ENCODE measurements at places on chromosomes 3 and 15. TPM values are rescaled to one million over a fixed set of nuclear protein-coding genes. Genes with fewer than 3 reads are reported as not detected.

The OIP5 gene
- 47.9 TPM for polyA plus RNA-seq

GRCh38 chr15:85717212-85717611, 77.5 kb downstream of the KLHL25 start:
- no peak for DNase-seq

The APOD gene
- not detected for polyA plus RNA-seq

The TMEM207 gene
- not detected for polyA plus RNA-seq

DNA sequence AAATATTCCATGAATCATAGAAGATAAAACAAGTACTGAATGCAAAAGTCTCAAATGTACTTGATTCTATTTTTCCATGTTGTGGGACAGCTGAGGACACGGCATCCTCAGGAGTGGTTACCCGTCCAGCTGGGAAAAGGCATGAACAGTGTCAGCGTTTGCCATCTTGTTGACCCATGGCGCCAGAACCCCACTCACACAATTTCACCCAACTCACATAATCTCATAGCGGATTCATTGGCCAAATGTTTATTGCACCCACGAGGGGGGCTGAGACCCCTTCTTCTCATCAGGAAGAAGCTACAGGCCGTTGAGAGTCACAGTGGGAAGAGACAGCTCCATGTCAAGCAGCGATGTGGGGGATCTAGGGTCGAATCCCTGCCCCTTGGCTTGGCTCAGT, 72.9 kb downstream of the OCA2 start:
- no peak for DNase-seq

DNA sequence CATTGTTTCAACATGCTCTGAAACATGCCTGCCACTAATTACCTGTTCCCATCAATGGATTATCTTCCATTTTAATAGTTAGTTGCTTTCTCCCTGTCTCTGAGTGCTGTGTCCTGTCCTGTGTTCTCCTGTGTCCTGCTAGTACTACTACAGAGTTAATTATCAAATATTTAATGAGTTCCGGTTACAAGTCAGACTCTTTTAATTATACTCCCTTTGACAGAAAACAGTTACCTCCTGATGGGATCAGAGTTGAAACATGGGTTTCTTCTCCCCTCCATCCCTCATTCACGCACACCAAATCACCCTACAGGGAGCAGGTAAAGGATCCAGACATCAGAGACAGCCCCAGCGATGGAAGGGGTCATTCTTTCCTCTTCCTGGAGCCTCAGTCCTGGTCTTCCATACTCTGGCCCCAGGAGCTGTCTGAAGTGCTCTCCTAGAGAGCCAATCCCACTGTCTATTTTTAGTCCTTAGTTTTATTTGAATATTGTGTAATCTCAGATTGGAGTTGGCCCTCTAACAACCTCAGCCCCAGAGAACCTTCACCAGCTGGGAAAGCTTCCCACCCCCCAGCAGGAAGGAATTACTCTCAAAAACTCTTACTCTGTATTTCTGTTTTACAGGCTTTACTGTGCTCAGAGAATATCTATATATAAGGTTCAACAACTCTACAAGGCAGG, 137.0 kb upstream of the C2CD4B start:
- DNase-seq, result no peak

The NTRK3 gene
- polyA plus RNA-seq, result 0.08 TPM

The ARPIN gene
- not detected for polyA plus RNA-seq

DNA sequence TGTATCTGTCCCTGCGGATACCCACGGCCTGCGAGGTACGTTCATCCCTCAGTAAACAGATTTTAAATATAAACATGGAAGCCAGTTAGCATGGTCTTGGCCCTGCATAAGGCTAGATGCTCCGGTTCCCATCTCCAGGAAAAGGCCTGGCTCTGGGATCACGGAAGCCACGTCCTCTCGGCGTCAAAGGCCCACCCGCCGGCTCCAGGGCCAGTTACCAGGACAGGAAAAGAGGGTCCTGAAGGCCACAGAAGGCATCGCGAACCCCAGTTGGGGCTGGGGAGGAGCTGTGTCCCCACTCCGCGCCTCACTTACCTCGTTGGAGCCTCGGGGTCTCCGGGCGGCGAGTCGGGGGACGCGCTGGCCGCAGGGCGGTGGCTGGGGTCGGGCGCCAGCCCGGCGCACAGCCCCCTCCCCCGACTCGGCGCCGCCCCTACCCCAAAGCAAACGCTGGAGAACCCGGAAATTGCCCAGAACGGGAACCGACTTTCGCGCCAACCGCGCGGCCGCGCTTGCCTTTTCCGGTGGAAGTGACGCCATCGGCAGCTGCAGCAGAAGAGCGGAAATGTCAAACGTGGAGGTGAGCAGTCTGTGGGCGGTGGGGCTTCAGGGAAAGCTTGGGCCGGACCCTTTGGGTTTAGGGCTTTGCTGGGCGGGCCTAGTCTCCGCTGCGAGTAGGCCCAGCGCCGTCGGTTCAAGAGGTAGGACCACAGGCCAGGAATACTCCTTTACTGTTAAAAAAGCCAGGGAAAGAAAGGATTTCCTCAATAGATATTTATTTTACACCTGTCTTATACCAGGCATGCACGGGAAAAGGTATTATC, at the start of gene TOPBP1:
TSS of gene TOPBP1 (minus strand) at position 488 of the 824 bp plus-strand sequence. CDS start 814 bp downstream, outside the sequence.
- DNase-seq, result peak; percentile 77

GRCh38 chr3:115727135-115727534, 103.8 kb downstream of the GAP43 start:
- DNase-seq, result no peak

The STX19 gene
- not detected for polyA plus RNA-seq

The SPG21 gene
- polyA plus RNA-seq, result 65.7 TPM

DNA sequence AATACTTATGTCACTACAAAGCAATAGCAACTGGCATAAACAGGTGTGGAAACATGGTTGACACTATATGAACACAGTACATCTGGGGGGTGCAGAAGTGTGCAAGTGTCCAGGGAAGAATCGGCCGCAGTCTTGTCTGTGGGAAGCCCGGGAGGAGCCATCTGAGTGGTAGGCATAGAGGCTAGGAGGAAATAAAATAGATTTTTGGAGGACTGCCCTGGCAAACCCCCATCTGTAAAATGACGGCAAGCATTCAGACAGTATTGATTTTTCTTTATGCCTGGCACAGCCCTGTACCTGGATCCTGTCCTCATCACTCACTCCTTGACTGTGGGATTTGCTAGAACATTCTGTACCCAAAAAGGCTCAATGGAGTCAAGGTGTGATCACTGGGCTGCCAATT, 31.3 kb downstream of the THSD4 start:
- DNase-seq, result no peak

The COL8A1 gene
- not detected for polyA plus RNA-seq

DNA sequence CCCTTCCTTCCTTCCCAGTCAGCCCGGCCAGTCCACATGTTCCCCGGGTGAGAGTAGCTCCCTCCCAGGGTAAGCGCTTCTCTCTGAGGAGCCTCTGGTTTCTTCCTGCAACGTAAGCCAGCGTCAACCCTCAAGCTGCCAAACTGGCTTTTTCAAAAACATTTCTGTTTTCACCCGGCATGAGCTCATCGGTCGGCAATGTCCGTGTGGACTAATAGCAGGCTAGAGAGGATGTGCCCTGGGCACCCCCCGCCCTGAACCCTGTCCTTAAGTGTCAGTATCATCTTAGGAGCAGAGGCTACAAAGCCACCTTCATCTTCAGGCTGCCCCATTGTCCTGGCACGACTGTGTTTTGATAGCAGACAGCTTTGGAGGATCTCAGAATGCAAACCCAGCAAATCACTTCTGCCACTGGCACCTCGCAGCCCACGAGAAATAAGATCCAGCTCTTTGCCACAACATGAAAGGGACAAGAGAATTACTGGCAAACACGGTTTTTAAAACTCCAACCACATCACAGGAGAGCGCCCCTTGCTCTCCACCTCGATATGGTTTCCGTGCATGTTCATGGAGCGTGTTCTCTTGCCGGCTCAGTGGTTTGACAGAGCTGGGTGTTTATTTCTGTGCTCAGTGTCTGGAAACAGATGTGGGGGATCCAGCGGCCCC, 9.9 kb downstream of the ALDH1A3 start:
- no peak for DNase-seq

GRCh38 chr3:133881492-133881891, 14.2 kb downstream of the RAB6B start:
- no peak for DNase-seq

DNA sequence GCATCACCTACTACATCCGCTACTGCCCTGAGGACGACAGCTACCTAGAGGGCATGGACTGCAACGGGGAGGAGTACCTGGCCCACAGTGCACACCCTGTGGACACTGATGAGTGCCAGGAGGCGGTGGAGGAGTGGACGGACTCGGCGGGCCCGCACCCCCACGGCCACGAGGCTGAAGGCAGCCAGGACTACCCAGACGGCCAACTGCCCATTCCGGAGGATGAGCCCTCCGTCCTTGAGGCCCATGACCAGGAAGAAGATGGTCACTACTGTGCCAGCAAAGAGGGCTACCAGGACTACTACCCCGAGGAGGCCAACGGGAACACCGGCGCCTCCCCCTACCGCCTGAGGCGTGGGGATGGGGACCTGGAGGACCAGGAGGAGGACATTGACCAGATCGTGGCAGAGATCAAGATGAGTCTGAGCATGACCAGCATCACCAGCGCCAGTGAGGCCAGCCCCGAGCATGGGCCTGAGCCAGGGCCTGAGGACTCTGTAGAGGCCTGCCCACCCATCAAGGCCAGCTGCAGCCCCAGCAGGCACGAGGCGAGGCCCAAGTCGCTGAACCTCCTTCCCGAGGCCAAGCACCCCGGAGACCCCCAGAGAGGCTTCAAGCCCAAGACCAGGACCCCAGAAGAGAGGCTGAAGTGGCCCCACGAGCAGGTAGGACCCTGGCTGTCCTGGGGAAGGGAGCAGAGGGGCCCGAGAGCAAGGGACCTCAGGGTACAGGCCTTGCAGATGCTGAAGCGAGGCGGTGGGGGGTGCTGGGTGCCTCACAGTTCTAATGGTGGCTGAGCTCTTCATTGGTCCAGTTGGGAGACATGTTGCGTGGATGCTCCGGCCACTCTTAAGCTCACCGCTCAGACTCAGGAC, 168.6 kb downstream of the APBA2 start:
- no peak for DNase-seq

The RARRES1 gene
- polyA plus RNA-seq, result not detected
